ENCODE measurements at places on chromosomes 1 and 21.

- DNase-seq, result no peak
Observed at GRCh38 chr21:35855484-35855883, 204.8 kb downstream of the SETD4 start.

DNA sequence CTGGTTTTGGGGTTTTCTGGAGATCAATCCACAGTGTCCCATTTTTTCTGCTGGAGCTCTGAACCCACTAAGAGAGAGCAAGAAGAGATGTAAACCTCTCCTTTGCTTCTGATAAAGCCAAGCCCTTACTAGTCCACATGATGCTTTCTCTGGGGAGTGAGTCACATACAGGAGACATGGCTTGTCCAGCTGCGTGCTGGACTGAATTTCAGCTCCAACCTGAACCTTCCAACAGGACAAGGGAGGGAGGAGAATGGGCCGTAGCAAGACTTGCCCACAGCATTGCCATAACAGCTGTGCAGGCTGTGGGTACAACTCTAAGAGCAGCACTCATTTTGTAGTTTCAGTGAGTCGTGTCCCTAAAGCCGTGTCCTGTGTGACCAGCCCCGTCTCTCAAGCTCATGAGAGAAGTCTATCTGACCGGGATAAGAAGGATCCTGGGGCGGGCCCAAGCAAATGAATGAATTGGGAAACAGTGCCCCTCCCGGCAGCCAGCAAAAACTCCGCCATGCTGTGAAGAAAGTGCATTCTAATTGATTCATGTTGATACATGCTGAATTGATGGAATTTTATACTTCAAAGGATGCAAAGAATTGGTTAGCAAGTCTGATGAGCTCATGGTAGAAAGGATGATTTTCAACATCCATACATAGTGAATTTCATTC is 195.2 kb downstream of the GABPA start:
- DNase-seq, result no peak

DNA sequence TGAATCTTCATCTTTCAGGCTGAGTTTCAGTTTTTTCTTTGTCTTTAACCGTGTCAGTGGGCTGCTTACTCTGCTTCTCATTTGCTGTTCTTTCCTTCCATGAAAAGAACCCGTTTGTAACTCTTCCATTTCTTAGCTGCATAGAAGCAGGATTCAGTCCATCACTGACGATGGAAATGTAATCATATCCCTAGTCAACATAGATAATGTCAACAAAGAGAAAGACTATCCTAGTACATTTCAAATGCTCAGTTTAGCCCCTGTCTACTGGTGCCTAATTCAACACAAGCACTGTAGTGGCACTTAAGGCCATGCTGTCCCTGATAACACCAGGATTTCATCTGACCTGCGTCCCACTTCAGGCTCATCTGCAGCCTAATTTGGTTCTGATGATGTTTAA is 376 bp downstream of the GBP1 start:
- no peak for DNase-seq

GRCh38 chr1:3001471-3002348 is 19.6 kb upstream of the ACTRT2 start:
- no peak for DNase-seq

- no peak for DNase-seq
Observed at GRCh38 chr1:19452221-19452663, 33.1 kb downstream of the CAPZB start.

DNA sequence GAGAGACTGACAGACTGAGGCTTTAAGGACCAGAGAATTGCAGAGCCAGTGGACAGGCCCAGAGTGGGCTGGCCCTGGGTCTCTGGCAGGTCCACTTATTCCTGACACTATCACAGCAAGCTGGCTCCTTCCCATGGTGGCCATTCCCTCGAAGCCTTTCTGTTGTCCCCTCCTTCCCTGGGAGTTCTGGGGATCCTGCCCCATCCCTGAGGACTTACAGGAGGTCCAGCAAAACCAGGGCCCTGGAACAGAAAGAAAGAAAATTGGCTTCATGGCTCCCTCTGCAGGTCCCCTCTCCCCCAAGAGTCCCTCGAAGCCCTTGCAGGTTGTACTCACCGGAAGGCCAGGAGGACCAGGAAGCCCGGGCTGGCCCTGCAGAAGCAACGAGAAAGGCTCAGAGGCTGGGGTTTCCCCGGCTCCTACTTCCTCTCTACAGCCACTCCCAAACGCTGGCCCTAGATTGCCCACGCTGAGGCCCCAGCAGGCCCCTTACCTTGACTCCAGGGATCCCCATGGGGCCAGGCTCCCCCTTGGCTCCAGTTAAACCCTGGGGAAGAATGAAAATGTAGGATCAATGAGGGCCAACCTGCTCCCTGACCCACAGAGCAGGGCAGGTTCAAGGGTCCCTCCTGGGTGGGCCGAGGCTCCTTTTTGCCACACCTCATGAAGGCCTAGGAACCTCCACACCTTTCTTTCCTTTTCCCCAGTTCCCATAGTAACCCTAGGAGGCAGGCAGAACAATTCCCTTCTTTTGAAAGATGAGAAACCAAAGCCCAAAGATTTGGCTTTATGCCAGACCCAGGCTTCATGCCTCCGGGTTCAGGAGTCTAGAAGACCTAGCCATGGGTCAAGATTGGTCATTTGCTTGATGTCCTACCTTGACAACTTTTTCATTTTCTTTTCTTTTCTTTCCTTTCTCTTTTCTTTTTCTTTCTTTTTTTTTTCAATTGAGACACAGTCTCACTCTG is 4.6 kb downstream of the COL9A2 start:
- DNase-seq, result no peak

DNA sequence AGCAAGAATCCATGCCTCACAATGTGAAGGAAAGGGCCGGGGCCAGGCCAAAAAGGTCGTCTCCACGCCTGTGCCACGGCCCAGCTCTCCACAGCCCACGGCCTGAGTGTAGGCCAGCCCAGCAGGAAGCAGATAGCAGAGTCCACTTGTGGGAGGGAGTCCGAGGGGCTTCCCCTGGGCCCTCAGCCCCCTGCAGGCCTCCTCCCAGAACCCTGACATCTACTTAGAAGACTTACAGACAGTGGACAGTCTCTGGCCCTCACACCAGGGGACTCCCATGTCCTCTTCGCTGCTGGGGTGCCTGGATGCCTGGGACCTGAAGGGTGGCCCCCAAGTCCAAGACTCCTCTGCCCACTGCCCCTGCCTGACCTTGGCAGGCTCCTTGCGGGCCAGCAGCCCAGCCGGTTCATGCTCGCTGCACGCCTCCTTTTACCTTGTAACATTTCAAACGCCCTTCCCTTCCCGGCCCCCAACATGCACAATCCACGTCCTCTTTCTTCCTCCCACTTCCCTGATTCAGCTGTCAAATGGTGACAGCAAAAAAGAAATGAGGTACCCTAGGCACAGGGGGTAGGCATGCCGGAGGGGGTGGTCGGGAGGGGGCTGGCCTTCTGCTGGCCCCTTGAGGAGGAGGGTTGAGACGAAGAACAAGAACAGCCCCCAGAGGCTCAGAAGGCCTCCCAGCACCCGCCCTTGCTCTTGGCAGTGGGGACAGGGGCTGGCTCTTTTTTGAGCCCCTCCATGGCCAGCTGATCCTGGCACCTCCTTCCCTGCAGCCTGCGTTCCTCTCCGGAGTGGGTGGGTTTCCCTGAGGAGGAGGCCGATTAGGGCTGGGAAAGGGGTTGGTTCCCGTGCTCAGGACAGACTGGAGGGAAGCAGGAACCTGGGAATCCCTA is 997 bp upstream of the PTPN7 start:
- no peak for DNase-seq

DNA sequence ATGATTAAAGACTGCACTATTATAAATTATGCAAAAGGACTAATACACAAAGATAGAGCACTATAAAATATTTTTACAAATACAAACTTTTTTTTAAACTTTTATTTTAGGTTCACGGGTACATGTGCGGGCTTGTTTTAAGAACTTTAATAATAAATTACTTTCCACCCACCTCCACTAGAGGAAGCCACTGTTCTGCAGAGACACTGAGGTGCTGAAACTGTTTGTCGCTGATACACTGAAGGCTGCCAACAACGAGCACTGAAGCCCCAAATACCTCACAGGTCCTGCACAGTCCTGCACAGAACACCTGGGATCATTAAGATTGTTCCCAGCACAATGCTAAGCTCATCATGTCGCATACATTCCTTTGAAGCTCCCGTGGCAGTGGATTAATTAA is 19.9 kb downstream of the COA6 start:
- no peak for DNase-seq

DNA sequence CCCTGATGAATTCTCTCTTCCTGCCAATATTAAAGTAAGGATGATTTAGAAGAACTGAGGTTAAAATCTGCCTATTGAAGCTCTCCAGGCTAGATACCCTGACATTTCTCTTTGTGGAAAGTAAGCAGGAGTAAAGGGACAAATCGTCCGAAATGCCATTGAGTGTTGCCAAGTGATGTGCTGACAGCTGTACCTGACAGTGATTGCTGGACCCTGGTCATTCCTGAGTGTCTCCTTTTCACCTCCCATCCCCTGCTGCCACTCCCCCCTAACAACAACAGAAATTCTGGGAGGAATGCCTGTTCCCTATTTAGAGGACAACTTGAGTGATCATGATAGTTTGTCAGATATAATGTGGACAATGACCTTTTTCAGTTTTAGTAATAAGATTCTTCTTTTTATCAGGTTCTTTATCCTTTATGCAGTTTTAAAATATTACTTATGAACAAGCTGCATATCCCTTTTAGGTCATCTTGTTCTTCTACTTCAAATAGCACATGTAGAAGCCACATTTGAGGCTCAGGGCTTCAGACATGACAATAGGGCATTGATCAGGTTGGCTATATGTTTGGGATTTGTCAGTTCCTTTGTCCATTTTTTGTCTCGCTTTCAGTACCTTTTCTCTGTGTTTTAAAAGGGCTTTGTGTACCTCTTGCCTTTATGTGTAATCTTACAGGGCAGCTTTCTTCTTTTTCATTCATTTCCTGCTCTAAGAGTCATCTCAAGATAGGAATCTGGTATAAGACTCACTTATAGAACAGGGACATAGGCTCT is 56.0 kb downstream of the ITSN1 start:
- no peak for DNase-seq

DNA sequence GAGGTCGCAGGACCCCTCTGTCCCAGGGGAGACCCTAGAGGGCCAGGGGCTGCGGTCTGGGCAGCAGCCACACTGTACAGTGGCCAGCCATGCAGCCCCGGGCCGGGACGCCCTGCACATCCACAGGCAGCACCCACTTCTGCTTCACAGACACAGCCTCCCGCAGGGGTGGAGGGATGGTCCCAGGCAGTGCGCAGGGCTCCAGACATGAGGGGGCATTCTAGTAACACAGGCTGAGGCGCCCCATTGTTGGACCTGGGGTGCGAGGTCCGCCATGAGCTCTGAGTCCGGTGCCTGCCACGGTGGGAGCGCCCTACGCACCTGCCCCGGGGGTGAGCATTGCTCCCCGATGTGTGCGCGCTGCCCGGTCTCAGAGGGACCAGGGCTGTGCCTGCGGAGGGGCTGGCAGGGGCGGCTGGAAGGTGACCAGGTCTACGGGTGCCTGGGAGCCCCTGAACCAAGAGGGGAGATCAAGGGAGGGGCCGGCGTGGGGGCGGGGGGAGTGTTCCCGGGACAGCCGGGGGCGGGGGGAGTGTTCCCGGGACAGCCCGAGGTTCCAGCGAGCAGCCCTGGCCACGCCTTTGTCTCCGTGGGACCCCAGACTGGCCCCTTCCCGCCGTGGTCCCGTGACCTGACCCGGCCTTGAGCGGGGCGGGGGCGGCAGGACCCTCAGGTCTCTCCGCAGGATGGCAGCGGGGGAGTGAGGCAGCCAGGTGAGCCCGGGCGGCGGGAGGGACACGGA is 4.5 kb downstream of the MMEL1 start:
- no peak for DNase-seq

DNA sequence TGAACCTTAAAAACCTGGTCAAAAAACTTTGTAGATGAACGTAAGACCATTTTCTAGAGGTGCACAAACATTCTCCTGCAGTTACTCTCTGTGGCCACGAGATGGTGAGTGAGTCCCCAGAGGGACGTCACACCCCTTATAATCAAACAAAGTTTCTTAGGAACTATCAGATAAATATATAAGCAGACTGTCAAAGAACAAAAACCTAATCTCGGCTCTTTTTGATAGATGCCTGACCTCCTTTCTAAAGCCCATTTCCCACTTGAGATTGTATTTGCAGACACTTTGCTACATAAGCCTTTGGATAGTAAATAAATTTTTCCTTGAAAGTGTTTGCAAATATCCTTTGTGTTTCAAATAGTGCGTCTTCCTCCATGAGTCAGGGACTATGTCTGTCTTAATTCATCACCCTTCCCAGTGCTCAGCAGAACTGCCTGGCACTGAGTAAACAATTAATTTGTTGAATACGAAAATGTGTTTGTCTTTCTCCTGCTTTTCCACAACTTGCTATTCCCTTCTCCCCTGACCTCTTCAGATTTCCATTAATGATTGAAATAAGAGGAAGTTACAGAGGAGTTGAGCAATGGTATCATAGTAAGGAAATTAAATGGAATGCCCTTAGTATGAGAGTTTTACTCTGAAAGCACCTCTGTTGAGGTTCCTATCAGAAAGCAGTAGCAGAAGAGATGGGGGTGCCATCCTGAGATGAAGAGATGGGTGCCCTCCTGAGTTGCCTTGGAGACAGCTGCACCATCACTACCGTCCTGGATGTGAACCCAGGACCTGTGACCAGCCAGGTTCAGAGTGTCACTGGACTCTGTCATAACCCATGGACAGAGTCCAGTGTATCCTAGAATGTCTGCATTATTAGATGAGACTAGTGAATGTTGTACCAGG is 57.8 kb upstream of the RAVER2 start:
- DNase-seq, result no peak

DNA sequence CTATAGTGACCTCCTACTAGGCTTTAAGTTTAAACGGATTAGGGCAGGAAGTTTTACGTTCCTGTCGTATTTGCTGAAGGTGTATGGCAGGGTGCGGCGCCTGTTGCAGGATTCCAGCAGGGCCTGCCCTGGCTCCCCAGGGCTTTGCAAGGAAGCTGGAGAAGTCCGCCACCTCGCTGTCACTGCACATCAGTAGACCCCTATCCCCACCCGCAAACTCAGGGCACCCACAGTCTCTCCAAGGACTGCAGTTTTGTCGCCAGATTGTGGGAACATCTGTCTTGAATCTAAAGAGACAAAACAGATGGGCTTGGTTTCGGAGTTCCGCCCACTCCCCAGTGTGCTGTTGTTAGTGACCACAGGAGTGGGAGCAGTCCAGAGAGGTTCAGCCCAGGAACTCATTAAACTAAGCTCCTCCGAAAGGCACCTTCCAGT is 110.8 kb downstream of the CDC7 start:
- no peak for DNase-seq

- DNase-seq, result no peak
Observed at GRCh38 chr1:75131565-75132241, 2.5 kb upstream of the LHX8 start.

DNA sequence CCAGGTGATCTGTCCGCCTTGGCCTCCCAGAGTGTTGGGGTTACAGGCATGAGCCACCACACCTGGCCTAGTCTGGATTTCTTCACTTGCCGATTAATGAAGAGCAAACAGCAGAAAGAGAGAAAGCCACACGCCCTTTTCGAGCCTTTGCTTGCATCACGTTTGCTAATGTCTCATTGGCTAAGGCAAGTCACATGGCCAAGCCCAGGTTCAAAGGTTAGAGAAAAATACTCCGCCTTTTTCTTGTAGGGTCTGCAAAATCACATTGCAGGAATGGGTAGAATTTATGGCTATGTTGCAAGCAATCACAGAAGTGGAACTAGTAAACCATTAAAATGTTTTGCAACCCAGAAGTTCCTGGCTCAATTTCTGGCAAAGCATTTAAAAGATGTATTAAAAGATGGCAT is 26.8 kb upstream of the BACH1 start:
- DNase-seq, result no peak
